ENCODE measurements at places on chromosomes 7 and 10.
A peak's percentile ranks its signal among the peaks of the same experiment; 100 is the strongest.

GRCh38 chr10:59336632-59337031 is 25.7 kb downstream of the FAM13C start:
- no peak for DNase-seq

- no peak for DNase-seq
Observed at GRCh38 chr10:124180044-124180745, 86.8 kb upstream of the CHST15 start.

- no peak for DNase-seq
Observed at GRCh38 chr10:10259013-10259412, 758.7 kb upstream of the CELF2 start.

- no peak for DNase-seq
Observed at GRCh38 chr10:1178506-1178905, 122.3 kb downstream of the WDR37 start.

- DNase-seq: no peak
Observed at GRCh38 chr7:19001854-19002253, 115.6 kb downstream of the TWIST1 start.

DNA sequence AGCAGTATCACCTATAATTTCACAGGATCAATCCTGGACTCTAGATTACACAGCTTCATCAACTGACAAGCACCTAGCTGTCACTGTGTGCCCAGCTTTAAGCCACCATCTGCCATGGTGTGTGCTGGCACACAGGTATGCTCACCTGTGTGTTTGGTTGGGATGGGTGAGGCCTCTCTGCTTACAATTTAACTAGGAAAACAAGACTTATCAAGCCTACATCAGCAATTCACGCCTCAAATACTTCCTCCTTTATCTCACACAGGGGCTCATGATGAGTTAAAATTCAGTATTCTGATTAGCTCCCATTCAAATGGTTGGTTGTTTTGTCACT is 608.2 kb downstream of the PARD3 start:
- no peak for DNase-seq

DNA sequence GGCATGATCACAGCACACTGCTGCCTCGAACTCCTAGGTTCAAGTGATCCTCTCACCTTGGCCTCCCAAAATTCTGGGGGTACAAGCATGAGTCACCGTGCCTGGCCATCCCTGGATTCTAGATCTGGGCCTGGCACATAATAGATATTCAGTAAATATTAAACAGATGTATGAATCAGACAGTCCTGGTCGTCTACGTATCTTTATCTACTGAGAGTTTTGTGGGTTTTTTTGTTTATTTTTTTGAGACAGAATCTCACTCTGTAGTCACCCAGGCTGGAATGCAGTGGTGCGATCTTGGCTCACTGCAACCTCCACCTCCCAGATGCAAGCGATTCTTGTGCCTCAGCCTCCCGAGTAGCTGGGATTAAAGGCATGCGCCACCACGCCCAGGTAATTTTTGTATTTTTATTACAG is 24.3 kb upstream of the ITGB1 start:
- peak; percentile 97 for DNase-seq

DNA sequence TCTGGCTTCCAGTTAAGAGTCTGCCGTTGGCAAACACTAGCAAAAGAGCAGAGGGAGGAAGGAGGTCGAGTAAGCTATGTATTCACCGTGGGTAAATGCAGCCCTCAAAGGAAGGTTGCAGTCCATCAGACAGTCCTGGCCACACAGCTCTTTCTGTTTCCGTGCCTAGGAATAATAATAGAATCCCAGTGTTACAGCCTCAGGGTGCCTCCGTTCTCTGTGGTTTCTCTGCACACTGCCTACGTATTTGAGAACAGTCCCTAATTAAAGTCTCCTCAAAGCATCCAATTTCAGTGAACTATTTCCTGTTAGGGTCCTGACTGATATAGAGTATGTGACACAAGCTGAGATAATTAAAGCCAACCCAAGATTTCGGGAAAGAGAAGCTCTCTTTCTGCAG is 176.7 kb downstream of the GPAM start:
- DNase-seq: no peak

GRCh38 chr10:122244001-122244975 is 26.8 kb upstream of the BTBD16 start:
- no peak for DNase-seq

All from HCEC 1CT (cell line).